Left lung (tissue), 14 donors: ENCODE measurements at places on chromosomes 4 and X. TPM values are rescaled to one million over a fixed set of nuclear protein-coding genes. Genes with fewer than 3 reads are reported as not detected.

Gene OSTC
- 133 TPM for total RNA-seq

Gene CXCL1
- 4.1 TPM for total RNA-seq

Gene PCDH7
- total RNA-seq: 15.5 TPM

Gene WNK3
- total RNA-seq: 1.3 TPM

Gene SOX3
- not detected for total RNA-seq

DNA sequence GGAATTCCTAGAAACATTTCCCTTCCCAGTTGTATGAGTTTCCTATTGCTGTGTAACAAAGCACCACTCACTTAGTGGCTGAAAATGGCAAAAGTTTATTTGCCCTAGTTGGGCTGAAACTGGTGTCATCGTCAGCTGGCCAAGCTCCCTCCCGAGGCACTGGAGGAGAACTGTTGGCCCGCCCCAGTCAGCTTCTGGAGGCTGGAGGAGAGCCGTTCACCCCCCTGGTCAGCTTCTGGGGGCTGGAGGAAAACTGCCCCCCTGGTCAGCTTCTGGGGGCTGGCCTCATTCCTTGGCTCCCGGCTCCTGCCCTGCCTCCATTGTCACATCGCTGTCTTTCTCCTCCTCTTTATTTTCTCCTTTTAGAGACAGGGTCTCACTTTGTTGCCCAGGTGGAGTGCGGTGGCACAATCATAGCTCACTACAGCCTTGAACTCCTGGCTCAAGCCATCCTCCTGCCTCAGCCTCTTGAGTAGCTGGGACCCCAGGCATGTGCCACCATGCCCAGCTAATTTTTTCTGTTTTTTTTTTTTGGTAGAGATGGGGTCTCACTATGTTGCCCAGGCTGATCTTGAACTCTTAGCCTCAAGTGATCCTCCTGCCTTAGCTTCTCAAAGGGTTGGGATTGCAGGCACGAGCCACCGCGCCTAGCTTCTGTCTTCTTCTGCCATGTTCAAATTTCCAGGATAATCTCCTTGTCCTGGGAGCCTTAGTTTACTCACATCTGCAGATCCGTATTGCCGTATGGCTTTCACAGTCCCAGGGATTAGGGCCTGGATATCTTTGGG is 3.2 kb downstream of the RGS12 start:
- no peak overlapping the region for H3K27ac ChIP-seq
- peaks cover 23% of the 10 kb centered on the region for H3K4me1 ChIP-seq
- DNase-seq: no peak
- H3K36me3 ChIP-seq: no peaks in the 10 kb centered on the region

DNA sequence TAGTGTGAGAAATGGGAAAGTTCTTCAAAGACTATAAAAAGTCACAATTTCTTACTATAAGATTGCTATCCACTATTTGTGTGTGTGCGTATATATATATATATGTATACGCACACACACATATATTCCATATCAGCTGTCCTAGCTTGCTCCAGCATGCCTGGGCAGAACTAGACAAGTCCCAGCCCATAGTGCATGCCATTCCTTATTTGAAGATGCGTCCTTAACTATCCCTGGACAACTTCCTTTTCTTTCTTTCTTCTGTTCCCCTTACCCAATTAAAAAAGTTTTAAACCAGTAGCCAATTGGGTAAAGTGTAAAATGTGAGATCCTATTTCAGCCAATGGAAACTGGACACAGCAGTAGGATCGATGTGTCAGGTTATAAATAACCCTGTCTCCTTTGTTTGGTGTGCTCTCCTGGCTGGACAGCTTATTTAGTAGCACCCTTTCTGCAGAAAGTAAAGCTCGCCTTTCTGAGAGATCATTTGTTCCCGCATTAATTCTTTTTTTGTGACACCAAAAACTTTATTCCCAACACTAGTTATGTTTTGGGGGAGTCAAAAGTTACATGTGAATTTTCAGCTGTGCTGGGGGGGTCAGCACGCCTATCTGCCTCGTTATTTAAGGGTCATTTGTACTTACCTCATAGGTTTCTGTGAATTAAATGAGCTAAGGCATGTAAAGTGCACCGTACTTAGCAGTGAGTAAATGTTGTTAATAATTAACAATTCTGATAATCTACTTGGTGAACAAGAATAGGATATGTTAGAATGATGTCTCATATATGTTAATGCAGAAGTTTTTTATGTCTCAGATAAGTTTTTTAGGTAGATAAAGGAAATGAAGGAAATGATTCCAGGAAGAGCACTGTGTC is 40.9 kb downstream of the KDM6A start:
- peaks cover 25% of the 10 kb centered on the region for H3K4me1 ChIP-seq
- H3K4me3 ChIP-seq: no peak overlapping the region
- H3K36me3 ChIP-seq: no peaks in the 10 kb centered on the region
- H3K27ac ChIP-seq: no peak overlapping the region
- H3K27me3 ChIP-seq: no peaks in the 10 kb centered on the region

DNA sequence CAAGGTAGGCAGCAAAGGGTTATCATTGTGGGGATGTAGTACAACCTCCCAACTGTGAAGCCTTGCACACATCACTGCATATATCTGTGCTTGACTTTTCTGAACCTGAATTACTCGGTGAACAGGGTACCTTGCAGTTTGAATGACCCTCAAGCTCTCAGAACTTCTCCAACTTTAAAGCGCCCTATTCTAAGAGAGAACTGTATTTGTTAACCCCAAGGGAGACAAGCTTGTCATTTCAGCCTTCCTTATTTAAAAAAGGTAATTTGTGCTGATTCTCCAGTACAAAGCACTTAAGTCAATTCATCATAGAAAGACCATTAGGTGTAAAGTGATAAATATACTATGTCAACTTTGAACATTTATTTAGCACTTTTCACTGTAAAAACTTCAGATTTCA is 122.0 kb upstream of the STS start:
- no peak overlapping the region for H3K27ac ChIP-seq
- H3K27me3 ChIP-seq: no peaks in the 10 kb centered on the region

GRCh38 chr4:37780444-37781130 is 45.9 kb upstream of the PGM2 start:
- no peaks in the 10 kb centered on the region for H3K4me1 ChIP-seq
- no peak for DNase-seq
- H3K27me3 ChIP-seq: no peaks in the 10 kb centered on the region

DNA sequence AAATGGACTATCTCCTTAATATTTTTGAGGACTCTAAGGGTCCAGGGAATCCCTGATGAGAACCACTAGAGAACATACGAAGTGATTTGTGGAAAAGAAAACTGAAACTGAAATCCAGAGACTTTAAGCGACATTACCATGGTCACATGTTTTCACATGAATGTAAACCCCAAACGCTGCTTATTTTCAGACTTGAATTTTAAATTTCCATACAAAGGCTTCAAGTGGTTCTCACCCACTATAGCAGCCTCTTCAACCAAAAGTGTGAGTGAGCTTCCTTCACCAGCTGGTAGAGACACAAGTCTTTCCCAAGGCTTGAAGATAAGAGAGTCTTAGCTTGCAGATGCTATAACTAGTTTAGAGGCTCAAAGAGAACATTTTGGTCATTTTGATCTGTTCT is 232.7 kb downstream of the MGST2 start:
- DNase-seq: no peak
- H3K27me3 ChIP-seq: no peaks in the 10 kb centered on the region
- H3K36me3 ChIP-seq: no peaks in the 10 kb centered on the region
- H3K4me3 ChIP-seq: peak overlapping the region; percentile 7
- H3K27ac ChIP-seq: no peak overlapping the region
- no peaks in the 10 kb centered on the region for H3K4me1 ChIP-seq

- no peak overlapping the region for H3K4me3 ChIP-seq
- no peak overlapping the region for H3K27ac ChIP-seq
- no peaks in the 10 kb centered on the region for H3K27me3 ChIP-seq
- DNase-seq: no peak
- no peaks in the 10 kb centered on the region for H3K4me1 ChIP-seq
Measured at GRCh38 chr4:99915449-99915848, 21.2 kb upstream of the LAMTOR3 start.

DNA sequence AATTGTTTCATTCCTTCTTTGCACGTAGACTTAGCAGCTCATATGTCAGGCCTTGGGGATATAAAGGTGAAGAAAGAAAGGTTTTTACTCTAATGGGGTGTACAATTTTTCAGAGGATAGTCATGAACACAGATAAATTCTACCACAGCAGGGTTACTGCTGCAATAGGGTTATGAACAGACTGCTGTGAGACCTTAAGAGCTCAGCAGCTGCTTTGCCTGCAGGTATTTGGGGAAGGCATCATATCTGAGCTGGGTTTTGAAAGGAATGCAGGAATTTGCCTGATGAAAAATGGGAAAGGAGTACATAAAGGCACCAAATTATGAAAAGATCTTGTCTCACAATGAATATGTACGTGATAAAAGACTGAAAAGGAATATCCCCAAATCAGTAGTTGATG is 128.9 kb downstream of the CEP135 start:
- H3K27me3 ChIP-seq: no peaks in the 10 kb centered on the region
- H3K4me3 ChIP-seq: no peak overlapping the region
- no peaks in the 10 kb centered on the region for H3K36me3 ChIP-seq

- no peaks in the 10 kb centered on the region for H3K36me3 ChIP-seq
- no peaks in the 10 kb centered on the region for H3K27me3 ChIP-seq
- no peak for DNase-seq
- no peak overlapping the region for H3K4me3 ChIP-seq
- no peaks in the 10 kb centered on the region for H3K4me1 ChIP-seq
- no peak overlapping the region for H3K27ac ChIP-seq
Measured at GRCh38 chrX:74232859-74233258, 71.1 kb upstream of the ZCCHC13 start.

- peaks cover 7% of the 10 kb centered on the region for H3K27me3 ChIP-seq
- no peak for DNase-seq
- H3K4me1 ChIP-seq: no peaks in the 10 kb centered on the region
- H3K4me3 ChIP-seq: no peak overlapping the region
Measured at GRCh38 chr4:1479454-1479853, 73.2 kb upstream of the NKX1-1 start.

DNA sequence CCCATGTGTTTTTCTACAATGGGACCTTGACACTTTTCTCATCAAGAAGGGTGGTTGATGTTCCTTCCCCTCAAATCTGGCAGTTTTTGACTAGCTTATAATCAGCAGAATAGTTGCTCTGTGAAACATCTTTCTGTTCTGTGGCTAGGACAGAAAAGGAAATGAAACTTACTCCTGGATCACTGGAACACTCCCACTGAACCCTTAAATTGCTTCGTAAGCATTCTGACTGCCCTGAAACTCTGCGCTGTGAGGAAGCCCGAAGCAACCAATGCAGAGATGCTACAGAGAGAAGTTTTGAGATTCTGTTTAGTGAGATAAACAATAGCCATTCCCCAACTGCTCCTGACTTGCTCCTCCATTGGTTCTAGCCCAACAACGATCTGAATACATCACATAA is 602.2 kb downstream of the CENPC start:
- H3K4me3 ChIP-seq: no peak overlapping the region
- no peaks in the 10 kb centered on the region for H3K27me3 ChIP-seq
- no peaks in the 10 kb centered on the region for H3K36me3 ChIP-seq
- H3K4me1 ChIP-seq: no peaks in the 10 kb centered on the region

GRCh38 chr4:142846729-142847596 is 862 bp upstream of the INPP4B start:
- DNase-seq: no peak
- H3K27ac ChIP-seq: no peak overlapping the region
- peak overlapping the region; percentile 50 for H3K4me3 ChIP-seq
- no peaks in the 10 kb centered on the region for H3K36me3 ChIP-seq

DNA sequence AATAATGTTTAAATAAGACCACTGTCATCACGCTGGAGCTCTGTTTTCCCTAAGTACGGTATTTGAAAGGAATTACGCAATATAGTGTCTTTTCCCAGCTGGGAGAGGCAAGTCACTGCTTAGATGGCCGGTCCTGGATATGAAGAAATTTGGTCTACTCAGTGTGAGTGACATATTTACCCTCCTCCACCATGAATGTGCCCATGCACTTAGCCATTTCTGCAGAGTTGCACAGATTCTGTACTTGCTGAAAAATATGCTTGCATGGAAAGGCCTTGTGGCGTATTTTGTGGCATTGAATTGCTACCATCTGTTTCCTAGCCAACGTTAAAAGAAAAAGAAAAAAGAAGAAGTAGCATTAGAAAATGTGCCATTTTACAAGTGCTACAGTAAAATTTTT is 73.1 kb downstream of the ADGRL3 start:
- no peaks in the 10 kb centered on the region for H3K4me1 ChIP-seq
- H3K27me3 ChIP-seq: no peaks in the 10 kb centered on the region
- no peak overlapping the region for H3K4me3 ChIP-seq
